ENCODE measurements at places on chromosomes 7 and 10.

- DNase-seq = no peak
These were observed 246.6 kb downstream of the ADRA2A start for GRCh38 chr10:111323389-111323966.

- no peak for DNase-seq
These were observed 442.0 kb upstream of the KLF6 start for GRCh38 chr10:4226941-4227540.

- no peak for DNase-seq
These were observed 242.3 kb upstream of the SP8 start for GRCh38 chr7:21029006-21029405.

DNA sequence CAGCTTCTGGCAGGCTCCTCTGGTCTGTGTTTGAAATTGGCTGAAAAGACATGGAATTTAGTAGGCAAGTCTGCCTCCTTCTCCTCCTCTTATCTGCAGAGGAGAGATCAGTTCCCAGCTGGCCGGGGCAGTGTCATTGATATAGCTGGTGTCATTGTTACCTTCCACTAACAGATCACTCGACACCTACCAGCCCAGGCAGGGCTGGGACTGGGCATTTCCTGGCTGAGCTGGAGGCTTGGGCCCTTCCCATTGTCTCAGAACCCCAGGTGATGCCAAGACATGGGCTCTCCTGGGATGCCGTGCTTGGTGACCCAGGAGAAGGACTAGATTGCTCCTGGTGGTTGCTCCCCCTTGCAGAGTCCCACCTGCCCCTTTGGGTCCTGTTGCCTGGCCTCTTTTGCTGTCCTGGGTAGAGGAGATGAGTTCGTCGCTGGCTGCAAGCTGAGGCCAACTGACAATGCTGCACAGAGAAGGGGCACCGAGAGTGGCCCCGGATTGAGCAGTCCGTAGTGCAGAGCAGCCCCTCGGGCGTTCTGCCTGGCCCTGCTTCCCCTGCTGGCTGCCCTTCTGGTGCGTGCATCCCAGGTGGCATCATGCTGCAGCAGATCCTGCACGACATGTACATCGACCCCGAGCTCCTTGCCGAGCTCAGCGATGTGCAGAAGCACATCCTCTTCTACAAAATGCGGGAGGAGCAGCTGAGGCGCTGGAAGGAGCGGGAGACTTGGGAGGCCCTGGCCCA, at the start of gene SH2D4B:
TSS of gene SH2D4B (plus strand) at position 167 of the 745 bp plus-strand sequence. CDS start at position 597, 430 bp downstream.
- DNase-seq = no peak

DNA sequence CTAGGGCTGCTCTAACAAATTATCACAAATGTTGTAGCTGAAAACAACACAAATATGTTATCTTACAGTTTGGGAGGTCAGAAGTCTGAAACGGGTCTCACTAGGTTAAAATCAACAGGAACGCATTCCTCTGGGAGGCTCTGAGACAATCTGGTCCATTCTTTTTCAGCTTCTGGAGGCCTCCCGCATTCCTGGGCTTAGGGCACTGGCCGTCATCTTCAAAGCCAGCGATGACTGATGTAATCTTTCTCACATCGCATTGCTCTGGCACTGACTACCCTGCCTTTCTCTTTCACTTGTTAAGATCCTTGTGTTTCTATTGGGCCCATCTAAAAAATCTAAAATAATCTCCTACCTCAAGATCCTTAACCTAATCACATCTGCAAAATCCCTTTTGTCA, 1071.5 kb upstream of the C7orf33 start:
- DNase-seq = no peak

DNA sequence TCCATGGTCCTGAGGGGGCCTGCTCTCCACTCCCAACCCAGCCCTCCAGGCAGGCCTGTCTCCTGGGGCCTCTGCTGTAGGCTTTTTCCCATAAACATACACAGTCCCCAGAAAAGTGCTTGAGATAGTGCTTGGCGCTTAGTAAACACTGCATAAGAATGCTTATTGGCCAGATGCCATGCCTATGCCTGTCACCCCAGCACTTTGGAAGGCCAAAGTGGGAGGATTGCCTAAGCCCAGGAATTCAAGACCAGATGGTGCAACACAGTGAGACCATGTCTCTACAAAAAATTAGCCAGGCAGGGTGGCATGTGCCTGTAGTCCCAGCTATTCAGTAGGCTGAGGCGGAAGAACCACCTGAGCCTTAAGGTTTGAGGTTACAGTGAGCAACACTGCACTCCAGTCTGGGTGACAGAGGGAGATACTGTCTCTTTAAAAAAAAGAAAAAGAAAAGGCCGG, 24.6 kb upstream of the ASL start:
- no peak for DNase-seq

Data from effector CD4-positive, alpha-beta T cell (primary cell).